GM20000 (cell line): ENCODE measurements at places on chromosomes 3 and 15.

GRCh38 chr3:34001022-34001421, 202.6 kb downstream of the PDCD6IP start:
- no peak for DNase-seq

DNA sequence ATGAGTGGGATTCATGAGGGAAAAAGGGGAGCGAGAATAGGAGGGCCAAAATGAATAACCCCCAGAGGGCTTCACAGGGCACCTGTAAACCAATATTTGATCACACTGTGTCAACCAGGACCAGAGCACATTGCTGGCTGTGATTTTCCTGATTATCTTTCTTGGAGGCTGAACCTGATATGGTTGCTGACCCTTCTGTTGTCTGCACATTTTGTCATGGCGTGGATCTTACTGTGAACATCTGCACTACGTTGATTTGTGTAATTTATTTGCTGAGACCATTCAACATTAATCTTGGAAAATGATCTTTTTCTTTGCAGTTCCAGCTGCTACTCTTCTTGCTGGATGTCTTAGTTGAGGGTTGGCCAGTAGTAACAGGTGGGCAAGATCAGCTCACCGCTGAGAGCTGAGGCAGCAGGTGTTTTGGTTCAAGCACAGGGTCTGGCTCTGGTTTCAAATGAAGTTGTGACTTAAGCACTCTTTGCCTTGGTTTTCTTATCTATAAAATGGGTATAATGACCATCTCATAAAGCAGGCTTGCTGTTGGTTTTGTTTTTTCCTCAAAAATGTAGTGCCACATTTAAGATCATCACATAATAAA, 61.2 kb downstream of the ARHGEF26 start:
- DNase-seq, result no peak

DNA sequence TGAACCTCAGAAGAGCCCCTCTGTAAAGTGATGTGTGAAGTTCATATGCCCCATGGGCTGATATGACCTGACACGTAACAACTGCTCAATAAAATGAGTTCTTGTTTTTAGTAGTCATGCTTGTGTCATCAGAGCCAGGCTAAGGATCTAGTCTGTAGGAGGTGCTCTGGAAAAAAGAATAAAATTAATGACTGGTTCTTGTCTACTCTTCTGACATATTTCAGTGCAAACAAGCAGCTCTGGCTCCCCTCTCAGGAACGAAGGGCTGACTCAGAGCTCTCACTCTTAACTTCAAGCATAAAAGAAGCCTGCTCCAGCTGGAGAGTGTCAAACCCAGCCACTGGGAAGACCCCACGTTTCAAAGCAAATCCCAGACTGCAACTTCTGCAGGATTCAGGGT, 77.0 kb downstream of the LRIG1 start:
- no peak for DNase-seq

- DNase-seq, result no peak
Observed at GRCh38 chr3:70527026-70527425, 214.6 kb upstream of the MDFIC2 start.

- no peak for DNase-seq
Observed at GRCh38 chr3:52557011-52557960, 20.9 kb downstream of the UQCC5 start.

DNA sequence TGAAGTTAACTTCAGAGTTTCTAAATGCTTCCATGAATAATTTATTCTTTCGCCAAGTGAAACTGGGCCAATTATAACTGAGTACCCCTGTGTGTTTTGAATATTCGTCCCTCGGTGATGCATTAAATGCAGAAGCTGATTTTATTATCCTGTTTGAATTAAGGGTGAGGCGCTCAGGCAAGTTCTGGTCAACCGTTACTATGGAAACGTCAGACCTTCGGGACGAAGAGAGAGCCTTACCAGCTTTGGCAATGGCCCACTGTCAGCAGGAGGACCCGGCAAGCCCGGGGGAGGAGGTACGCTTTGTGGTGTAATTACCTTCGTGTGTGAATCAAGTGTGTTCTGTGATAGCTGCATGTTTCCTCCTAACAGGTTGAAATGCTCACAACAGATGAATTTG, 239.8 kb downstream of the ITPR1 start:
- no peak for DNase-seq

- no peak for DNase-seq
Observed at GRCh38 chr3:14846226-14846880, 27.6 kb downstream of the FGD5 start.

- no peak for DNase-seq
Observed at GRCh38 chr3:183779896-183780465, 45.4 kb downstream of the MAP6D1 start.

DNA sequence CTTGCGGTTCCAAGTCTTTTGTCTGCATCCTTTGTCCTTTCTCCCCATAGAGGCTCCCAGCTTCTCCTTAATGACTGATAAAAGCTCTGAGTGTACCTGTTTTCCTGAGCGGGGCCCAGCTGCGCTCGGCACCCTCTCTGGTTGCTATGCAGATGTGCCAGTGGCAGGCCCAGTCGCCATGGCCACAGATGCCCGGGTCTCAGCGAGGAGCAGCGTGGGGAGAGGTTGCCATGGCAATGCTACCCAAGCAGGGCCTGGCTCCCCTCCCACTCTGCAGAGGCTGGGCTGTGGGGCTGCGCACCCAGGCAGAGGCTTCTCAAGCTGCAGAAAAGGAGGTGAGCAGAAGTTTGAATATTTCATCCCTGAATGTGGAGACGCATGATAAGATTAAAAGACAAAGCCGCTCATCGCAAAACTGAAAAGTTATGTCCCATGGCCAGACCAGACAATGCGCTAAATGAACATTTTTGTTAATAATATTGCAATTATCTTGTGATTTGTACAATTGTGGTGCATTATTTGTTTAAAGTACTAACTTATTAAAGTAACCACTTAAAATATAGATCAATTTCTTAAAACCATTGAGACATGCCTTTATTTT, 66.1 kb downstream of the TPRA1 start:
- DNase-seq, result no peak

GRCh38 chr3:149466192-149466591, 8.3 kb upstream of the TM4SF4 start:
- DNase-seq, result no peak

- DNase-seq, result no peak
Observed at GRCh38 chr3:15769256-15769915, 28.4 kb downstream of the ANKRD28 start.

GRCh38 chr3:113545594-113545993, 13.2 kb downstream of the SIDT1 start:
- no peak for DNase-seq

DNA sequence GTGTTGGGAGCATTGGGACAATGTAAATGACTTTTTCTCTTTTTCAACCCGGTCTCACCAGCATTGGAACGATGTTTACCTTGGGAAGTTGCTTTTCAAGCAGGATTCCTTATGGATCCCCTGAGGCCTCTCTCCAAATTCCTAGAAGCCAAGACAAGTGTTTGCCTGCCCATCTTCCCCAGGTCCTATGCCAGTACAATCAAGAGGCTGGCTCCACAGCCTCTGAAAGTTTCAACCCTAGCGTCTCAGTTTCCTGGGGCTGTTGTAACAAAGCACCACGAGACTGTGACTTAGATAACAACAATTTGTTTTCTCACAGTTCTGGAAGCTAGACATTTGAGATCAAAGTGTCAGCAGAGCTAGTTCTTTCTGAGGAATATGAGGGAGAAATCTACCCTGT, 347.2 kb upstream of the UMPS start:
- no peak for DNase-seq
